ENCODE measurements at places on chromosomes 5 and 9.

DNA sequence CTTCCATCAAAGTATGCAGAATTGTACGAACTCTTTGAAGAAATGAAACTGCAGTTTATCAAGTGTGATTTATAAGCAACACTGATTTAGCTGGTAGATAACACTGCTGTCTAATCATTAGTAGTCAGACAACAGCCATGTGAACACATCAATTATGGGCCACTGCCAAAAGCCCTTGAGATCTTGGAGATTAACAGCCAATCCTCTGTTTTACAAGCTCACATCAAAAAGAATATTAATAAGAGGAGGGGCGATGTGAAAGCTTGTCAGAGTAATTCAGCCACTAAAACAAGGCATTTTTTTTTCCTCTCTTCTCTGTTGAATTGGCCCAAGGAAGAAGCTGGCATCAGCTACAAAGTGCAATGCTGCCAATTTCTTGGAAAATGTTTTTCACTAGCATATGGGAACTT is 28.1 kb downstream of the ZNF608 start:
- DNase-seq = no peak

- DNase-seq = peak; percentile 25
Measured at GRCh38 chr9:2228132-2228531, 213.0 kb downstream of the SMARCA2 start.

- no peak for DNase-seq
Measured at GRCh38 chr5:38650946-38651345, 94.5 kb upstream of the LIFR start.

DNA sequence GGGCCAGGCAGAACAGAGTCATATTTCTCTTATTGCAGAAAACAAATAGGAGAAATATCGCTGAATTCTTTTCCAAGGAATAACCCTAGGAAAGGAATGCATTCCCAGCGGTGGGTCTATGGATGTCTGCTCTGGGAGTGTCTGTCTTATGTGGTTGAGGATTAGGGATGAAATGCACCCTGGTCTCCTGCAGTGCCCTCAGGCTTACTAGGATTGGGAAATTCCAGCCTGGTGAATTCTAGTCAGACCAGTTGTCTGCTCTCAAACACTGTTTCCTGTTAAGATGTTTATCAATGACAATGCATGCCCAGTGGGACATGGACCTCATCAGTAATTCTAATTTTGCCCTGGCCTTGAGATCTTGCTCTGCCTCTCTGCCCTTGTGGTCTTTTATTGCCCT is 136.1 kb upstream of the ELAVL2 start:
- DNase-seq = no peak

- no peak for DNase-seq
Measured at GRCh38 chr5:1873243-1873959, 9.3 kb downstream of the IRX4 start.

- no peak for DNase-seq
Measured at GRCh38 chr9:111604054-111604615, 4.7 kb upstream of the PTGR1 start.

DNA sequence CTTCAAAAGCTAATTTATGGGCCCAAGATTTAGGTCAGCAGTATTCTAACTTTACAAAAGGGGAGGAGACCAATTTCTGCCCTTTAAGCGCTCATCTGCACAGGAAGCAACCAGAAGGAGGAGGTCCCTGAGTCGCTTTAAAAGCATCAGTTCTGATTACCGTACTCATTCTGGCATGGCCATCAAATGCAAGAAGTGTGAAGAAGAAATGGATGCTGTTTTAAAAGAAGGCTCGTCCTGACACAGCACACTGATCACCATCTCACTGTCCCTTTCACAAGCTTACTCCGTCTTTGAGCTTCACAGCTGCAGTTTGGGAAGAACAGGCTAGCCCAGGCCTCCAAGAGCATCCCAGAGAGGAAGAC is 17.5 kb downstream of the ZNF608 start:
- DNase-seq = no peak

DNA sequence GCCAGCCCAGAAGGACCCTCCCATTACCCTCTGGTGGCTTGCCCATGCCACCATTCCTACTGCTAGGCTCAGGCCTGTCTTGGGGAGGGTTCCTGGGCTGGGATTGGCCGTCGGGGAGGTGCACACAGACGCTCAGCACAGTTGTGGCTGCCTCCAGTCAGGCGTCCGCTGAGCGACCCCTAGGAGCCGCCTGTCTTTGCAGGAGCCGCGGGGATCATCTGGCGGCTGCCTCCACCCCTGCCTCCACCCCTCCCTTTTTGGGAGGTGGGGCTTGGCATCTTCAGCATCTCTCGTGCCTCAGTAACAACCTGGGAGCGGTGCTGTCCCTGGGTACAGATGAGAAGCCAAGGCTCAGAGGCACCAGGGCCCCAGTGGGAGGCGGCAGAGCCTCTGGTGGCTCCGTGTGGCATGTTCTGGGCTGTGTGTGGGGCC is 39.6 kb downstream of the RXRA start:
- DNase-seq = no peak

DNA sequence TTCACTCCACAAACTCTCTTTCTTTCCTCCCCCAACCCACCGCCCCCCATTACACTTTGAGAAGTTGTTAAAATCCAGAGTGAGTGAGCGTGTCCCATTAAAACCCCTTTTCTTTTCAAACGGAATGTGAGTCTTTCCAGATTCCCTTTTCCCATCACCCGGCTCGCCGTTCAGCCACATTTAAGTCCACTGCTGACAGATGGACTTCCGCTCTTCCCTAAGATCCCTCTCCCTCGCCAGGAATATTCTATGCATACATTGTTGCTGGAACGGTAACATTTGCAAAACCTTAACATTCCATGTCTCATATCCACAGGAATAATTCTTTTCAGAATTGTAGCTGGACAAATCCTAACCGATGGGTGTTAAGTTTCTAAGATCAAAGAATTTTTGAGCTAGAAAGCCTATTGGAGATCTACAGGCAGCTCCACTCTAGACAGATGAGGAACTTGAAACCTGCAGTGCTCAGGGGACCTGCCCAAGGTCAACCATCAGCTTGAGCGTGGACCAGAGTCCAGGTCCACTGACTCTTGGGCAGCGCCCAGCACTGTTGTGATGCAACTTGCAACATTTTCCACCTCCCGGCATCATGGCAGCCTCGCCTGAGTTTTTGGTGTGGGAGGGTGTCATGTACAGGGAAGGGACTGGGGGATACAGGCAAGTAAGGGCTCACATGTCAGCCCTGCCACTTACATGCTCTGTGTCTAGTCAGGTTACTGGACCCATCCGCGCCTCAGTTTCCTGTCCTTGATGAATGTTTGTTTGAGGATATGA is 500.1 kb downstream of the CCDC171 start:
- DNase-seq = no peak

DNA sequence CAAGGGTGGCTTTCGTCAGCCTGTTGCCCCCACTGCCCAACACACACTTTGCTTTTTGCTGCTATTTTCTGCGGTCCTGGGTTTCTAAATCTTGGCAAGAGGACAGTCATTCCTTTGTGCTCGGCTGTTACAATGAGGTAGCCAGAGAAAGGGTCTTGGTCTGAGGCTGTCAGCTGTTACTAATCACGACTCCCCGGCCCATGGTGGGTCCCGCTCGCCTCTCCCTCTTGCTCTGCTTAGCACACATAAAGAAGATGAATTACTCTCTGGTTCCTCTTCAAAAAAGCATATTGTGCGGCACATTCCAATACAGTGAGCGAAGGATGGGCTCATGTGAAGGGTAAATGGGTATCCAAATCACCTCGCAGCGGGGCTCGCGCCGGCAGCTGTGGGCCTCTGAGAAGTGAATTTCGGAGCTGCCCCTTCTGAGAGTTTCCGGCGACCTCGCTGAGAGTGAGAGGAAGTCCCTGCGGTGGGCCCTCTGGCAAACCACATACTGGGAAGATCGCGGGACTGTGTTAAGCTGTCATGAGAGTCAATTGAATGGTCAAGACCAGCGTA is 56.0 kb downstream of the SLC1A3 start:
- DNase-seq = no peak

DNA sequence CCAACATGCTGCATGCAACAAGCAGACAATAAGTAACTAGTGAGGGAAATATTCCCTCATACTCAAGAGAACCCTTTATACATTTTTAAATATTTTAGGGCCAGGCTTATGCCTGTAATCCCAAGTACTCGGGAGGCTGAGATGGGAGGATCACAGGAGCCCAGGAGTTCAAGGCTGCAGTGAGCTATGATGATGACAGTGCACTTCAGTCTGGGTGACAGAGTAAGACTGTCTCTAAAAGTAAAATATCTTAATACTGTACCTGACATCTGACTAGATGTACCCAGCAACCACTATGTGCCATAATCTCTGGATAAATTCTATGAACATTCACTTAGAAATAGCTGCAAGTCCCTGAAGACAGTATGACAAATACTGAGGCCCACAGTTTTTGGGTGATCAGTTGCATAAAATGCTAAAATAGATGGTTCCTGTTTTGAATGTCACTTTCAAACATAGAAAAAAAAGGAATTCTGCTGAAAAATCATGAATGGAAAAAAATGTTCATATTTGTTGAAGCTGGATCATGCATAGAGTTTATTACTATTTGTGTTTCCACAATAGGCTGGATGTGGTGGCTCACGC is 2.0 kb upstream of the C5orf15 start:
- DNase-seq = peak; percentile 39
